ENCODE measurements at places on chromosomes 2 and 18.

DNA sequence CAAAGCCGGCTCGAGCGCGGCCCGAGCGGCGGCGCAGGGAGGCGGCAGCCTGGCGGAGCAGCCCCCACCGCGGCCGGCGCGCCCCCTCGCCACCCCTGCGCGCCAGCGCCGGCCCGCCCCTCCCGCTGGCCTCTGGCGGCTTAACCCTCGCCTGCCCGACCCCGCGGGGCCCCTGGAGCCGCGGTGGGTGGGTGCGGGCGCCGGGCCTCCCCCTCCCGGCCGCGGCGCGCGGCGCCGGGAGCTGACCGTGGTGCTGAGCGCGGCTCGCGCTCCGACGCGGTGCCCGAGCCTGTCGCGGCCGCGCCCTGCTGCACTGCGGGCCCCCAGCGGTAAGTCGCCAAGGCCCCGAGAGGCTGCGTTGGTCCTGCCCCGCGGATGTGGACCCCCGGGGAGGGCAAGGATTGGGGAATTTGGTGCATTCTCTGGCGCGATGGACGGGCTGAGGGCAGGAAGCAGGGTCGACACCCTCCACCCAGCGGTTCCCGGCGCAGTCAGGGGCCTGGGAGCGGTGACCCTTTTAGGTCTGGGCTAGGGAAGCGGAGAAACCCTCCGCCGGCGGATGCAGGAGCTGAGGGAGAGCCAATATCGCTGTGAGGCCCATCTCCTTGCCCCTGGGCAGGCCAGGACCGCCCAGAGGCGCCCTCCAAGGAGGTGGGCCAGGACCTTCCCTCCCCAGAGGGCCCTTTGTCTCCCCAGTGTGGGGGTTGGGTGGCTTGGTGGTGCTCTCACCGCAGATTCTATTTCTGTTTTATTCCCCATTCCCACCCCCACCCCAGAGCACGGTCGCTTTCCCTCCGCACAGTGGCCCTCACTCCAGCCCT is 923 bp downstream of the AMER3 start:
- DNase-seq, result no peak

GRCh38 chr2:103153580-103154284 is 391.9 kb downstream of the TMEM182 start:
- no peak for DNase-seq

GRCh38 chr18:55331301-55331700 is 256.7 kb downstream of the TCF4 start:
- no peak for DNase-seq

GRCh38 chr2:229635371-229635680 is 79.0 kb downstream of the DNER start:
- DNase-seq, result no peak

- no peak for DNase-seq
Measured at GRCh38 chr2:109130723-109130995, 1.7 kb downstream of the SH3RF3 start.

DNA sequence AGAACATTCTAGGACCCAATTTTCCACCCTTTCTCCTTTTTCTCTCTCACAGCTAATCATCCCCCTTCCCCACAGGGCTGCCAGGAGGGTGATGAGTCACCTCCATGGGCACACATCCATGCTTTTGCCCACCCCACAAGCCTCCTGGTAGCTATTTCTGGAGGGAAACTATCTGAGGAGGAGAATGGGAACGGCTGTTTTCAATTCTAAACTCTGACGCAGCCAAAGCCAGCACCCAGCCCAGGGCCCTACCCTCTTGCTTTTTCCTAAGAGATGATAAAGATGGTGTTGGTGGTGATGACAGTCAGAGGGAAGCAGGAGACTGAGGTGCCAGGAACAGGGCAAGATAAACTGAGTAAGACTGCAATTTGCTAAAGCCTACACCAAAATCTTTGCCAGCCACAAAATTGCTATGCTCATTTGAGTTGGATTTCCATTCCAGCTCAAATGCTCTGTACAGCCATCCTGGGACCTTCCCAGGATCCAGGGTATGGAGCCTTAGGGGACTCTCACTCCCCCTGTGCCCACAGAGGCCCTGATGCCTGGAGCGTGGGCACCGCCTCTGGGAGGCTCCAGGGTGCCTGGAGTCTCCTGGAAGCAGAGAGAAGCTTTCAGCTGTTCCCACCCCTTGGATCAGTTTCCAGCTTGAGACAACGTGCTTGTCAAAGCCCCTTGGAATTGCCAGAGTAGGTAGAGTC is 62.0 kb upstream of the FZD7 start:
- no peak for DNase-seq

GRCh38 chr2:234650911-234651310 is 154.0 kb upstream of the ARL4C start:
- no peak for DNase-seq

DNA sequence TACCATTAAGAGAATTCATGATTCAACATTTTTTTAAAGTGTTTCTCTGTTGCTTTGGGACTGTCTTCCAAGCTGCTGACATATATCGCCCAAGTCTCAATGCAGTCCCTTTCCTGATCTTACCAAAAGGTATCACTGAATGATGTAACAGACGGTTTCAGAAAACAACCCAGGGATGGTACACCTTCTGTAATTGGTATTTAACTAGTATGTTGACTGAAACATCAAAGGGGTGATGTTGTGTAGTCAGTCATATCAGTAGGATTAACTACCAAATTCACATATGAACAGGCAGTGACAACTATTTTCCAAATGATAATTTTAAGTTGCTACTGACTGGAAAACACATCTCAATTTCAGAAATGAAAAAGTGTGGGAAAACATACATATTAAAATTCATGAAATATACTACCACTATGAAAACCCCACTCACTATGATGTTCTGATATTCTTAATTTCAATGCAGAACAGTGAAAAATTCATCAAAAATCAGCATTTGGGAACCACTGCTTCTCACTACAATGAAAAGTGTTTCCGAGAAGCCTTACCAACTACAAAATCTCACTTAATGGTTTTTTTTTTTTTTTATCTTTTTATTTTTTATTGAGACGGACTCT is 59.8 kb downstream of the MEMO1 start:
- no peak for DNase-seq

DNA sequence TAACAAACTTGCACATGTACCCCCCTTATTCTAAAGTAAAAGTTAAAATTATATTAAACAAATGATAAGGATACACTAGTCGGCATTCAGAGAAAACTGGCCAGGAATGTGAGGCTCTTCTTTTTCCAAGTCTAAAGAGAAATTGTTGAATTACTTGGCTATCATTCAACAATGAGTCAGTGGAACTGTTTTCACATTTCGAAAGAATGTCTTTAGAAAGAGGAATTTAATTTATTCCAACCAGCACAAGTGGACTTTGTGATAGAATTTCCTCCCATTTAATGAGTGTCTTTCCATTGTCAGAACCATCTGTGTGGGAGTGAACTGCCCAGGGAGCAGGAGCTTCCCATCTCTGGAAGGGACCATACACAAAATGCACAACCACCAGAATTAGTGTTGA is 792.2 kb downstream of the EPHA4 start:
- DNase-seq, result no peak

GRCh38 chr2:77479895-77480294 is 42.3 kb downstream of the LRRTM4 start:
- no peak for DNase-seq

DNA sequence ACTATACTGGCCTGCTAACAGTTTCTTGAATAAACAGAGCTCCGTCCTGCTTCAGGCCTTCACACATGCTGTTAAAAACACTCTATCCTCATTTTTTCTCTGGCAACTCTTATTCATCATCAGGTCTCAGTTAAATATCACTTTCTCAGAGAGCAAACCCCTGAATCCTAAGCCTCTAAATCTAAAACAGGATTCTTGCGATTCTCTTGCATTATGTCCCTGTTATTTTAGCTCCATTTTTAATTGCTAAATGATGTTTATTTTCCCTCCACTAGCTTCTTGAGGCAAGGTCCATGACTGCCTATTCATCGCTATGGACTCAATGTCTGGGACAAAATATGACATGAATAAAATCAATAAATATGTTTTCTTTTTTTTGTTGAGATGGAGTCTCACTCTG is 190.7 kb upstream of the SMAD7 start:
- no peak for DNase-seq

GRCh38 chr18:44452346-44452745 is 228.3 kb upstream of the SETBP1 start:
- no peak for DNase-seq

DNA sequence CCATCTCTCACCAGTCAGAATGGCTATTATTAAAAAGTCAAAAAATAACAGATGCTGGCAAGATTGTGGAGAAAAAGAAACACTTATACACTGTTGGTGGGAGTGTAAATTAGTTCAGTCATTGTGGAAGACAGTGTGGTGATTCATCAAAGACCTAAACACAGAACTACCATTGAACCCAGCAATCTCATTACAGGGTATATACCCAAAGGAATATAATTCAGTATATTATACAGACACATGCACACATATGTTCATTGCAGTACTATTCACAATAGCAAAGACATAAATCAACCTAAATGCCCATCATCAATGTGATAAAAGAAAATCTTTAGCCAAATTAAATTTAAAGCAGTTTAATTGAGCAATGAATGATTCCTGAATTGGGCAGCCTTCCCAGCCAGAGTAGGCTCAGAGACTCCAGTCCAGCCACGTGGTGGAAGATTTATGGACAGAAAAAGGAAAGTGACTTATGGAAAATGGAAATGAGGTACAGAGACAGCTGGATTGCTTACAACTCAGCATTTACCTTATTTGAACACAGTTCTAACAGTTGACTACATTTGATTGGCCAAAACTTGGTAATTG is 377.1 kb upstream of the SLC39A10 start:
- no peak for DNase-seq

- DNase-seq, result no peak
Measured at GRCh38 chr2:191692502-191693115, 14.7 kb downstream of the NABP1 start.

DNA sequence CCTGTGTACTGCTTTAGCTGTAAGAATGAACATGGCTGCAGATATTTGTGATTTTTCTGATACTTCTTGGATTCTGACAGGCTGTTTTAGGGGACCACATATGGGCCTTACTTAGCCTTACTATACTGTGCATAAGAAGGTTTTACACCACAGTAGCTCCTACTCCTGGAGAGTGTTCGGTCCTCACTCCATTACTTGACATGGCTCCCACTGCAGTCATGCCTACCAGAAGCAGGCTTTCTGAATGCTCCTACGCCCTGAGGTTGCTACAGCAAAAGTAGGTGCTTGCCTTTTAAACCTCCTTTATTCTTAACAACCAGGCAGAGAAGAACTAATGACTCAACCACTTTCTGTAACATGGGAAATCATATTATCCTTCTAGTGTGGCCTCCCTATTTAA is 125.2 kb upstream of the MAP2 start:
- DNase-seq, result no peak

DNA sequence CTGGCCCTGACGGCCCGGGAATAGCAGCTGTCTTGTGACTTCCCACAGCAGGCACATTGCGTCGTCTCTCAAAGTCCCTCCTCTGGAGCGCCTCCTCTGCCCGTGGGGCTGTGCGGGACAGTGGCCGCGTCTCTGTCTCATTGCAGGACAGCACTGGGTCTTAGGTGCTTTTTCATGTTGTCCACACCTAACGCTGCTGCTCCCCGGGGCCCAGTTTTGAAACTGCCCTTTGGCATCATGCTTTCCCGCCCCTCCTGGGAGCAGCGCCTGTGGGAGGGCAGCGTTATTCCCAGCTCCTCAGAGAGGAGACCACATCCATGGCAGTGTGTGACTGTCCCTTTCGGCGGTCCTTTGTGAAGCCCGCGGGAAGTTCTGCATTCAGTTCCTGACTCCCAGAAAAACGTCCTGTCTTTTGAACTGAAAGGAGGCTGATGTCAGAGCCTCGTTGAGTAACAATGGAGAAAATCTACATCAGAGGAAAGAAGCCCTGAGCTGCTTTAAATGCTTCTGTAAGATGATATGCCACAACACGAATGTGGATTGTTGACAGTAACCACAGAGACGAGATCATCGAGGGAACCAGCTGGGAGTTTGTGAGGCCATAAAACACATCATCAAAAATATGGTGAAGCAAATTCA is 226.0 kb downstream of the FAM210A start:
- DNase-seq, result no peak

DNA sequence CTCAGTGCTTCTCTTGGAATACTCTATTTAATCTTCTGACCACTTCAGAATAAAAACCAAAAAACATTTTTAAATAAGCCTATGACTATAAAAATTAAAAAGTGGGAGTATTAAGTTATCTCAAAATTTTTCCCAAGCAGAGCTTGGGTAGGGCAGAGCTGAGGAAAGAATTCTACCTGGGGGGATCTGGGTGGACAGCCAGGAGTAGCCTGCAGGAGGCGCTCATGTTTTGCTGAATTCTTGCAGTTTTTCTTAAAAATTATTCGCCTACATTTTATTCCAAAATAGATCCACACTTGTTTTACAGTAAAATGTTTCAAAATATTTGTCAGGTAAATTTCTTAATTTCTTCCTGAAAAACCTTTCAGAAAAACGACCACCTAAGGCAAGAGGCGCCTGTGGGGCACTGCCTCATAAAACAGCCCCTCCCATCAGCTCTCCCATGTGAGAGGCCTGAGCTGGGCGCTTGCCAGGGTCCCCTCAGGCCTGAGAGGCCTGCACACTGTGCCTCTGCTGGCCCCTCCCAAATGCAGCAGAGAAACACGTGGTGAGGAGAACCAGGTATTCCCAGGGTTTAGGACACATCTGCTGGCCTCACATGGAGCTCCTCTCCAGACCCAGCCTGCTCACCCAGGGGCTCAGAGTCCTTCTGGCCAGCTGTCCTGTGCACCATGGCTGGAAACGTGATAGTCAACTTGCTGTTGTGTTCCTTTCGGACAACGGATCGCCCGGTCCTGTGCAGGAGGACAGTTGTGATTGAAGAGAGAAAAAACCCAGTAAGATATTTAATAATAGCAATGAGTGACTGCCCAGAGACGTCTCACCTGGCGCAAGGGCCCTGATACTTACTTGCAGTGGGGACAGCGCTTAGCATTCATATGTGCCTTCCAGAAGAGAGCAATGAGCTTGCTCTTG is 17.5 kb downstream of the POLR1A start:
- no peak for DNase-seq

- DNase-seq, result no peak
Measured at GRCh38 chr2:27495840-27496356, 741 bp upstream of the GCKR start.

- DNase-seq, result no peak
Measured at GRCh38 chr2:158269143-158269542, 167.5 kb downstream of the UPP2 start.

DNA sequence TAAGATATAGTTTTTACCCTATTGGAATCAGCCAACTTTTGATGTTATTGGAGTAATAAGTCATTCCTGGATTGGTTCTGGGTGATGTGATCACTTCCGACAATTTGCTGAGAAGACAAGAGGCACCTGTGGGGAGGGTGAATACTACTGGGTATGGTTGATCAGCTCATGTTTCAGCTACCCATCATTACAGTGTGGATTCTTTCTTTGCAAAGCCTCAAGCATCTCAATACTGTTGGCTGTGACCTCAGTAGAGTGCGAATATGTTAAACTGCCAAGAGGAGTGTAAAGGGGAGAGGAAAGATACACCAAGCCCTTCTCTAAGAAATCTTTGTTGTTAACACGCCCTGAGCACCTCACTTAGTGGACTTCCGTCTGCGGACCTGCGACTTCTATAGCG is 317.7 kb downstream of the TDRD15 start:
- DNase-seq, result no peak

- DNase-seq, result no peak
Measured at GRCh38 chr2:179818546-179818945, 42.9 kb downstream of the ZNF385B start.
